ENCODE measurements at places on chromosomes 2 and 18.

DNA sequence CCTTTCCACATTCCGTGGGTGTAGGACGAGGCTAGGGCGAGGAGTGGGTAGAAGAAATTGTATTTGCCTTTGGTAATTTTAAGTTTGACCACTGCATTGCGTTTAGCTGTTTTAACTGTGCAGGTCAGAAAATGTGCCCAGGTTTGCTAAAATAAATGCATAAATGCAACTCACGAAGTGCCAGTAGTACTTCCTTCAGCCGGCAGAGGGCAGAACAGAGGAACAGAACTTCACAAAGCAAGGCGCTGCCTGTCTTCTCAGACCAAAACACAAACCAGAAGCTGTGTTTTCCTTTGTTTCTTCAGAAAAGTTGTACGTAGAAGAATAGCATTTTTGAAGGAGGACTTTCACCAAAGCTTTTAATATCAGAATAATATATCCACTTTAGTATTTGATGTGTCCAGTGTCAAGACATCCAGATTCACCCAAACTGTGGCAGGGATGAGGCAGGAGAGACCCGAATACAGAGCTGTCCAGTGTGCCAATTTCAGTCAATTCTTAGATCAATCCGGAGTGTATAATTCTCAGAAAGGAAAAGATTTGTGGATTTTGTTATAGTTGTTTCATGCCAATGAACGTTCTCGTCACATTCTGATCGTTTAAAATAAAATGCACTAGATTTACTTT, 348.6 kb downstream of the DLGAP1 start:
- peak; percentile 2 for DNase-seq

GRCh38 chr2:46167406-46167805, 129.8 kb upstream of the EPAS1 start:
- no peak for DNase-seq

DNA sequence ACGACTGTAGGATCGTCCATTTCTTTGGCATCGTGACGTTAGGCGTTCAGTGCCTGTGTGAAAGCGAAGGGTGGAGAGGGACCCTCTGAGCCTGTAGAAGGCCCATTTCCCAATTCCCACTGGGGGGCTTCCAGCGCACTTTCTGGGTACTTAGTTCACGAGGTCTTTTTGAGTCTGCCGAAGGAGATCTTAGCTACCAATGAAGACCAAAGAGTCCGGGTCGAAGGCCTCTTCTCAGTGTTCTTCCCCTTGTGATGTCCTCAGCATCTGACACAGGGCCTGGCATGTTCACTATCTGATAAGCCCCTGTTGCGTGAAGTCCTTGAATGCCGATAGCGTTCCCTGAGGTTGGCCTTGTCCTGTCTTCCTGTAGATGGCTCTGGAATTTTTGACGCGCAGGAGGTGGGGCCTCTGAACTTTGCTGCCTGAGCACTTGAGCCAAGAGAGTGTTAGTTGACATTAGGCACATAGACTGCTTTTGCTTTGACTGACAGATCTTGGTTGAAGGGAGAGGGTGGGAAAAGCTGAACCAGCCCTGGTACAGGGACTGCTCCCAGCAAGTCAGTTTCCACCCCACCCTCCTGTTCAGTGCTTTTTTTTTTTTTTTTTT, 52.8 kb downstream of the LDLRAD4 start:
- DNase-seq: no peak

- DNase-seq: no peak
These were observed 32.0 kb upstream of the NYAP2 start for GRCh38 chr2:225367482-225367881.

GRCh38 chr2:207469451-207469850, 60.3 kb upstream of the CREB1 start:
- DNase-seq: no peak

- no peak for DNase-seq
These were observed 42.1 kb upstream of the LAPTM4A start for GRCh38 chr2:20093263-20094141.

GRCh38 chr2:201933792-201934237, 99.8 kb upstream of the FZD7 start:
- DNase-seq: no peak

GRCh38 chr18:26803643-26804042, 61.9 kb downstream of the AQP4 start:
- no peak for DNase-seq

GRCh38 chr2:186308347-186308746, 177.7 kb upstream of the ZC3H15 start:
- DNase-seq: no peak

DNA sequence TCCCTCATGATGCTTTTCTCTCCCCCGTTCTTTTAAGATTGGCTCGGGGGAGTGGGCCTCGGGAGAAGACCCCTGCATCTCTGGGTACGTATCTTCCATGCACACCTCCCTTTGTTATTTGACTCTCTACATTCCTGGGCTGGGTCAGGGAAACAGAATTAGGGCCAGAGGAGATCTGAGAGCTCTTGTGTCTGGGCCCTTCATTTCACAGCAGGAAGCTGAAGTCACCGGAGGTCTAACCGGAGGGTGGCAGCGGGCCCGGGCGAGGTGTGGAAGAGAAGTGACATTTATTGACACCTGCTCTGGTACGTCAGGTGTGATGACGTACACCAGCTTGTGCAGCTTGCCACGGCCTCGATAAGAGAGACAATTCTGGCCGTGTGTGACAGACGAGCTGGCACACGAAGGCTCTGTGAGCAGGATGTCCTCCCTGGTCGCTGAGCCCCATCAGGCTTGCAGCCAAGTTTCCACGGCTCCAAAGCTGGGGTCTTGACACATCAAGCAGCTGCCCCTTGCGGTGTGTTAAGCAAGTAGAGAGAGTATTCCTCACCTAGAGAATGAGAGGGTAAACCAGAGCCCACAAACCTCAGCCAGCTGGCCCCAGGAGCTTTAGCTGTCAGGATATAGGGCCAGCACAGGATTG, 30.4 kb downstream of the TOGARAM2 start:
- peak; percentile 70 for DNase-seq

GRCh38 chr18:46820863-46821262, 64.0 kb upstream of the ST8SIA5 start:
- DNase-seq: no peak

- DNase-seq: no peak
These were observed 188.5 kb upstream of the HAAO start for GRCh38 chr2:42980764-42981416.

GRCh38 chr2:219946529-219946928, 319.1 kb downstream of the SLC4A3 start:
- DNase-seq: no peak

DNA sequence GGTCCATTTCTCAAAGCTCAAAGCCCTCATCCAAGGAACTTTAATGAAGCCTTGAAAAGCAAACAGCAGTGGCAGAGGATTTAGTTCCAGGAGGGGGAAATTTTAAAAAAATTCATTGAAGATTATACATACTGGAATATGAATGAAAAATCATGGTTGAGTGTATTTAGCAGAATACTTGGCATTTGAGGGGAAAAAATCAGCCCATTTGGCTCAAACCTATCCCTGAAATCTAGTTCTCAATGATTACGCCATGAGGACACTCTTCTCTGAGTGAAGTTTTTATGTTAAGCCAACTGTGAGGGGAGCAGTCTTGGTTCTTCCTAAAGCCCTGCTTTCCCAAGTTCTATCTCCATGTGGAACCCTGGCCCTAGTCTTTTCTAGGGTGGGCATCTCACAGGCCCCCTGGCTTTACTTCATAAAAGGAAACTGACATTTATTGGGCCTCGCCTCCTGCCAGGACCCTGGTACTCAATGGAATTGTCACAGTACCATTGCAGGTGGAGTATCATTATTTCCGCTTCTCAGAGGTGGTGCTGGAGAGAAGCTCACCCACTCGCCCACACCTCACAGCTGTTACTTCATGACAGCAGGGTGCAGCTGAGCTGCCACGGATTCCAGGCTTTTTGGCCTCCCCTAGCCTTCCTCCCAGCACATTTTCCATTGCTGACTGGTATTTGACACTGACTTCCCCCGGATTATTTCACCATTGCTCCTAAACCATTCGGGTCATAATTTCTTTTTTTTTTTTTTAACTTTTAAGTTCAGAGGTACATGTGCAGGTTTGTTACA, 56.8 kb downstream of the NXPH2 start:
- no peak for DNase-seq

- no peak for DNase-seq
These were observed 69.5 kb upstream of the MAP4K4 start for GRCh38 chr2:101628030-101628392.

DNA sequence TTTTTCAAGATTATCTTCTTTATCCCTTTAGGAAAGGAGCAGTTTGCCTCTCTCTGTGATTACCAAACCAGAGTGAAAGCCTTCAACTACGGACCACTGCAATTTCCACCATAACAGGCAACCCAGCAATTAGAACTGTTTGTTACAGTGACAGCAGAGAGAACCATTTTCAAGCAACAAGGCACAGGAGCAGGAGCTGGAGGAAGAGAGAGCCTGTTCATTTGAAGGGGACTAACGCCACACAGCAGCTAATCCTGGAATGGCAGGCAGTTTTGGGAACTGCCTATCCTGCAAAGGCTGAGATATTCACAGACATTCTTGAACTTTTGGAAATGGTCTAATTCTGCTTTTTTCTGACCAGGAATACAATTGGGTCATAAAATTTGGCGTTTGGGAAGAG, 1541.9 kb upstream of the PIK3C3 start:
- DNase-seq: no peak

GRCh38 chr2:104849618-104850141, 4.2 kb upstream of the POU3F3 start:
- no peak for DNase-seq

DNA sequence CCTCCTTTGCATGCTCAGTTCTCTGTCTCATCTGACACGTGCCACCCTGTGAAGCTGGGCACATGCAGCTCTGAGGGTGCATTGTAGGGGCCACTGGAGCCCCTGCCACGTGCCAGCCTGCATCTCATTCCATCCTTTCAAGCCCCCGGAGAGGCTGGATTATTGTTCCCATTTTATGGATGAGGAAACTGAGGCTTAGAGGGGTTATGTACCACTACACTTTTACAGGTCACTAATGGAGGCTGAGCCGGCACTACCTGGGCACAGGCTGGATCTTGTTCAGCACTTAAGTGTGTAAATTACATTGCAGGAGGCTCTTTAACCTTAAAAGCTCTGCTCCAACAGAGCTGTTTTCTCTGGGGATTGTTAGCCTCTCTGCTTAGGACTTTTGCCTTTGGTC, 47.5 kb downstream of the KCNIP3 start:
- DNase-seq: no peak

DNA sequence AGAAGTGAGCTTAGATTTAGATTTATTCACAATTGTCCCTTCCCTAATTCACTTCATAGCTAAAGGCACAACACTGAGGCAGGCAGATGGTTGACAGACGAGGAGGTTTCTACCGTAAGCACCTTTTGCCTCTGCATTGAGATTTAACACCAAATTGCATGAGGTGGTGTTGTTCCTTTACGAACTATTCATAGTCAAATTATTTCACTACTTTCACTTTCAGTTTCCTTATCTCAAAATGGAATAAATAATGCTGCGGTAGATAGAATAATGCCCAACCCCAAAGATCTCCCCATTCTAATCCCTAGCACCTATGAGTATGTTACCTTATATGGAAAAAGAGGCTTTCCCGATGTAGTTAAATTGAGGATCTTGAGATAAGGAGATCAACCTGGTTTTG, 58.9 kb upstream of the LINC00305 start:
- no peak for DNase-seq

DNA sequence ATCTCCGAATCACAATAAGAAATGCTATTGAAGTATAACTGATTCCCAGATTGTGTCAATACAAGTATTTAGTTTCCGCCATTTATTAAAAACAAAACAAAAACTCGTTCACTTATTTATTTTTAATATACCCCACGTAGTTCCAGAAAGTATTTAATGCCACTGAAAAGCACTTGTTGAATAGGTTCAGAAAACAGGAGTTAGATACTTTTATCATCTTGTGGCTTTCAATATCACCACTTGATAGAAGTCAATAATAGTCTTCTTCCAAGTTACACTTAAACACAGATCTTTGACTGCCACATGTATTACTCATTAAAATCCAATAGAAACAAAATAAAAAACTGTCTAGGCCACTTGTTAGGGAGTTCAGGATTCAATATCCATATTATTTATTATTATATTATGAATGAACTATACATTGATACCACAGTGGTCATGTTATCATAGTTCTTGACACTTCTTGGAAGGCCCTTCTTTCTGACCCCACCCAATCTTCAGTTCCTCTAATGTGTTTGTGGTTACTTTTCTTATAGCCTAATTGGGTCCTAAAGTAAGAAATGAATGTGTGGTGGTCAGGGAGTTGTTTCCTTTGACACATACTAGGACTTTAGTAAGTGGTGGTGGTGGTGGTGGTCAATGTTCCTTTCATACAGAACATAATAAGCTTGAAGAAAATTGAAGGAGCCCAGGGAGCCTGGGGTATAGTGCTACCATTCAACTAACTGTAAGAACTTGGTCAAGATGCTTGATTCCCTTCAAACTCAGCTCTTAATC, 221.3 kb upstream of the ITGA4 start:
- no peak for DNase-seq

DNA sequence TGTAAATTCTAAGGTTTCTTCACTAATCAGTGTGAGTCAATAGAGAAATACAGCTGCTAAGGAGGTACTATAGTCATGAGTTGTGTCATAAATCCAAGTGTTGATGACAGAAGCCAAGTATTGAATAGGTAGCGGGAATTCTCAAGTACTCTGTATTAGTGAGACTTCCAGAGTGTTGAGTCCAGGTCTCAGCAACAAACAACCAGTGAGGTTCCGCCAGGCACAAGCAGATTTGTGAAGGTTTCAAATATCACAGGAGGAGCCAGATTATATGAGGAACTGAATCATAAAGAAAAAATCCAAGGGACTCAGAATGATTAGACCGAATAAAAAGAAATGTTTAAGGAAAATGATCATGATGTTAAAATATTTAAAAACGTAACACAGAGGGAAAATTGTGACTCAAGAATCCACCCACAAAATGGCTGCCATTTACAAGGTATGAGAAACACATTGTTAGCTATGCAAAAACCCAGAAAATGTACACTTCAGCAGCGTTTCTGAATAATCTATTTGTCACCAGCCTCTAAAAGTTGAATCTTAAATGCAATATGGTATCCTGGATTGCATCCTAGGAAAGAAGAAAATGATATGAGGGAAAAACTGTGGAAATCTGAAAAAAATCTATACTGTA, 27.3 kb upstream of the EVA1A start:
- no peak for DNase-seq

- no peak for DNase-seq
These were observed 94.6 kb downstream of the PMAIP1 start for GRCh38 chr18:59994357-59994756.

DNA sequence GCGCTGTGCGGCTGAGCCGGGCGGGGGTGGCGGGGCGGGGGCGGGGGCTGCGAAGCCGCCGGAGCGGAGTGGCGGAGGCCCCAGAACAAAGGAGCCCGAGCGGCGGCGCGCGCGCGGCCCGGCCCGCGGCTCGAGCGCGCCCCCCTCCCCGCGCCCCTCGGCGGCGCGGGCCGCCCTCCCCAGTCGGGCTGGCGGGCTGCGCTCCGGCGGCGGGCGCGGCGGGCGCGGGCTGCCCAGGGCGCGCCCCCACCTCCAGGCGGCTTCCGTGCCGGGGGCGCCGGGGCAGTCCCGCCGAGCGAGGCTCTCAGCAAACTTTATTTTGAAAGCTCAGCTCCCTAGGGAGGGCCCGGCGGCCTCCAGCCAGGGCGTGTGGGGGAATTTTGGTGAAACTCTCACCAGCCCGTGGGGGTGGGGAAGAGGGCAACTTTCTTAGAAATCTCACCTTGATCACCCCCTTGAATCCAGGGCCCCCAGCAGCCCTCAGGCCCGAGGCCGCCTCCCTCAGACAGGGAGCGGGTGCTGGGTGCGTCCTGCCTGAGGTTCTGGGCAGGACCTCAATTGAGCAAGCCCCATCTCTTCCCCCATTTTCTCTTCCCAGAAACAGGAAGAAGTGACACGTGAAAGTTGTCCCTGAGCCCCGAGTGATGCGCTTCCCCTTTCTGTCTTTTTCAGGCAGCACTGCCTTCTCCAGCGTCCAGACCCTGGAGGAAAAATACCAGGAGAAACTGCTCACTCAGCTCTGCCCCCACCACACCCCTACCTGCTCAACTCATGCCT, 786 bp downstream of the TET3 start:
- peak; percentile 37 for DNase-seq
